ENCODE measurements at places on chromosomes 5 and 9.

- H3K27me3 ChIP-seq, result no peaks in the 10 kb centered on the region
- no peaks in the 10 kb centered on the region for H3K4me1 ChIP-seq
- no peak overlapping the region for H3K4me3 ChIP-seq
- DNase-seq, result no peak
Measured at GRCh38 chr5:19564036-19564435, 424.0 kb downstream of the CDH18 start.

DNA sequence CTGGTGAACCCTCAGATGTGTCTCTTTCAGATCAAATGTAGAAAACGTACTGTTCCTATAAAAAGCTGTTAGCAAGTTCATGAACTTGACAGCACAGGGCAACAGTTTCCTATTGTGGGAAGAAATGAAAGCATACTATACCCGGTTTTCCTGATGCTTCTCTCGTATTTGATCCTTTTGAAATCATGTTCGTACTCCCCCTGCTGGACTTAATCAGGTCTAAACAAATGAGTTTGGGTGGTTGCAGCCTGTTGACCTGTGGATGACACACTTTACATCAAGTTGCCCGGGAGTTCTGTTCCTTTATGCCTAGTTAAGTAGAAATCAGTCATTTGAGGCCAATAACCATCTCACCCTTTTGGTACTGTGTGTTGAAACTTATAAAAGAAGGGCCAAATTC is 1992.3 kb downstream of the MAT2B start:
- H3K27me3 ChIP-seq, result no peaks in the 10 kb centered on the region
- no peaks in the 10 kb centered on the region for H3K36me3 ChIP-seq
- DNase-seq, result peak; percentile 7
- H3K27ac ChIP-seq, result no peak overlapping the region

- H3K4me3 ChIP-seq, result no peak overlapping the region
- H3K36me3 ChIP-seq, result no peaks in the 10 kb centered on the region
- H3K4me1 ChIP-seq, result peaks cover 20% of the 10 kb centered on the region
- DNase-seq, result no peak
- no peak overlapping the region for H3K27ac ChIP-seq
Measured at GRCh38 chr9:104872656-104873488, 55.1 kb downstream of the ABCA1 start.

DNA sequence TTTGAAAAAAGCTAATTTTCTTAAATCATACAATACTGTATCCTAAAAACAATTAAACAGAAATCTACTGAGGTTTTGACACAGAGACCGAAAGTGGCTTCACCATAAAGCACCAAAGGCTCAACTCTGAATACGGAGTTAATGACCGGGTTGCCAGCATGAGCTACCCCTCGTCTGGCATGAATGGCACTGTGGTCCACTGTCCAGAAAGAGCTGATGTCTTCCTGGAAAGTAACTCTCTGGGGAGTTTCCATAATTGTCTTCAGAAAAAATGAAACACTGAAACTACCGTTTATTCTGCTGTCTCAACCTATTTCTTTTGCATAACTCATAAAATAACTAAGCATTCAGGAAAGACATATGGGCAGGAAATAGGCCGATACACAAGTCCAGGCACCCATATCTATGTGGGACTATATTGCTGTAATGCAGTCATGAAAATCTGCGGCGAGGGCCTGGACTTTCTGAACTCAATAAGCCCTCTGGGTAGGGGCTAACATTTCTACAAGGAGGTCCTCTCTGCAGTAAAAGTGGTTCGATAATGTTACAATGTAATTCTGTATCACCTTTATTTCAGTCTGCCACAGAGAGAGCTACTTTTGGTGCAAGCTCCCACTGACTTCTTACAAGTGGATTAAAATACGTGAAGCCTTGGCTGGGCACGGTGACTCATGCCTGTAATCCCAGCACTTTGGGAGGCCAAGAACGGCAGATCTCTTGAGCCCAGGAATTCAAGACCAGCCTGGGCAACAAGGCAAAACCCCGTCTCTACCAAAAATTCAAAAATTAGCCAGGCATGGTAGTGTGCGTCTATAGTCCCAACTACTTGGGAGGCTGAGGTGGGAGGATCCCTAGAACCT is 52.4 kb downstream of the ANKH start:
- H3K27me3 ChIP-seq, result no peaks in the 10 kb centered on the region
- DNase-seq, result no peak
- no peak overlapping the region for H3K27ac ChIP-seq
- no peaks in the 10 kb centered on the region for H3K4me1 ChIP-seq
- H3K4me3 ChIP-seq, result no peak overlapping the region
- H3K36me3 ChIP-seq, result no peaks in the 10 kb centered on the region

- no peaks in the 10 kb centered on the region for H3K27me3 ChIP-seq
- no peak for DNase-seq
- no peaks in the 10 kb centered on the region for H3K4me1 ChIP-seq
- H3K27ac ChIP-seq, result no peak overlapping the region
- no peak overlapping the region for H3K4me3 ChIP-seq
Measured at GRCh38 chr5:124301850-124302249, 444.6 kb downstream of the ZNF608 start.

DNA sequence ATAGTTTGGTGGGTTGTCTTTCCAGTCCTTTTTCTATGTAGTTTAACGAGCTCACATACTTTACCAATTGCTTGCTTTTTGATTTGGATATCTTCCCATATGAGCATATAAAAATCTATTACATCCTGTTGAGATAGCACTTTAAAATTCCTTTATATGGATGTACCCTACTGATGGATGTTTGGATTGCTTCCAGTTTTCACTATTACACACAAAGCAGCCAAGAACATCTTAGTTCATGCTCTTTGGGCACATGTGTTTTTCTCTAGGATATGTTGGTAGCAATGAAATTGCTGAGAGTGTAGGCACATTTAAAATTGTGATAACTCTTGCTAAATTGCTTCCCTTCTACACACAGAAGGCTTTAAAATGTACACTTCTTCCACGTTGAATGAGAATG is 56.1 kb upstream of the NTRK2 start:
- no peak for DNase-seq
- no peak overlapping the region for H3K27ac ChIP-seq
- H3K36me3 ChIP-seq, result no peaks in the 10 kb centered on the region

DNA sequence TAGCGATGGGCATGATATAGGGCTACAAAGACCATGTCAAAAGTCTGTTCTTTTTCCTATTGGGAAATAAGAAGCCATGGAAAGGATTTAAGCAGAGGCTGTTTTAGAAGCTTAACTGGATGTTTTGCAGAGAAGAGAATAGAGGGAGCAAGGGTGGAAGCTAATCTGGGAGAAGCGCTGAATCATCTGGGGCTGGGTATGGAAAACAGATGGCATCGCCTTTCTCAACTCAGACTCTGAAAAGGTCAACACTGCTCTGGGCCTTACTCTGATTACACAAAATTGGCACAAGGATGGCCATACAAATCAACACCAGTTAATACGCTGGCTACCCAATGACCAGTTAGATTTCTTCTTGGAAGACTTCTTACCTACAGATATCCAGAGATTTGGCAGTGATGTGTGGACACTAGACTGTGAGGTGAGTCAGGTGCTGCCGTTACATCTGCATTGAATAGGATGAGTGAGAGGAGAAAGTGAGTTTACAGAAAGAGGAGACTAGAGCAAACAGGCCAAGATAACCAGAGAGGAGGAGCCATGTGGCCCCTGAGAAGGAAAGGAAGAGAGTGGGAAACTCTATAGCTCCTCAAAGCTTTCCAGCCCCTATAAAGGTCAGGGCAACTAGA is 6.2 kb upstream of the TCERG1 start:
- H3K4me1 ChIP-seq, result no peaks in the 10 kb centered on the region
- H3K36me3 ChIP-seq, result no peaks in the 10 kb centered on the region
- no peak overlapping the region for H3K4me3 ChIP-seq
- no peak overlapping the region for H3K27ac ChIP-seq

- peaks cover 32% of the 10 kb centered on the region for H3K27me3 ChIP-seq
- H3K4me1 ChIP-seq, result peaks cover 7% of the 10 kb centered on the region
- DNase-seq, result peak; percentile 78
- H3K27ac ChIP-seq, result no peak overlapping the region
- H3K36me3 ChIP-seq, result no peaks in the 10 kb centered on the region
- peak overlapping the region; percentile 59 for H3K4me3 ChIP-seq
Measured at GRCh38 chr5:135398160-135398854, 724 bp downstream of the MACROH2A1 start.

DNA sequence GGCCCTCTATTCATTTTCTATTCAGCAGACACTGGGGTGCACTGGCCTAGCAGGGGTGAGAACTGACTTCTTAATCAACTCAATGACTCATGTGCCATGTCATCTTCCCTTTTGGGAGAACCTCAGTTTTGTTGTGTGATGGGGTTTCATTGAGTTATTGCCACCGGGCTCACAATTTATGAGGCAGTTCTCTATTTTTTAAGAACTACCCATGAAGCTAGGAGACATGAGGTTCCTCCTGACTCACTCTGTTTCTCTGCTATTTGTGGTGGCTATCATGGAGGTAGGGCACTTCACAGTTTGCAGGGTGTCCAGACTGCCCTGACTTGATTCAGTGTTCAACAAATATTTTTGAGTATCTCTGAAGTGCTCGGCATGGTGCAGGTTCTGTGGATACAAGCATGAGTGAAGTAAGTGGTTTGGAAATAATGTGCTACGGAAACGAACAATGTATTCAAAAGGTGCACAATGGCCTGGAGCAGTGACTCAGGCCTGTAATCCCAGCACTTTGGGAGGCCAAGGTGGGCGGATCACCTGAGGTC is 39.3 kb downstream of the SPARC start:
- H3K4me1 ChIP-seq, result no peaks in the 10 kb centered on the region
- no peak for DNase-seq
- no peaks in the 10 kb centered on the region for H3K36me3 ChIP-seq
- H3K4me3 ChIP-seq, result no peak overlapping the region

DNA sequence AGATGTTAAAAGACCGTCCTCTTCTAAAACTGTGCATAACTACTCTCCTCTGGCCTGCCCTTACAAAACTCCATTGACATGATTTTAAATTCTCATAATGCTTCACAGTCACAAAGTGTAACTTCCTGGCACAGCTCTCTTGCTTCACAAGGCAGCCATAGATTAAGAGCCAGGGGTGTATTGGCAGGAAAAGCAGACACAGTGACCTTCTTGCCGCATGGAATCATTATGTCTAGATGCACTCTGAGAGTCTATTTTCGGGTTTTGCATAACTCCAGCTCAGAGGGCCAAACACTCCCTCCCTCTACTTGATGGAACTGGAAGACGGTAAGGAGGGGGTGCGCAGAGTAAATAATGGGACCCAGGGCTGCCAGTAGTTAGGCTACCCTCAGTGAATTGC is 110.1 kb downstream of the MARCHF3 start:
- H3K36me3 ChIP-seq, result no peaks in the 10 kb centered on the region
- no peak for DNase-seq
- H3K27me3 ChIP-seq, result no peaks in the 10 kb centered on the region

DNA sequence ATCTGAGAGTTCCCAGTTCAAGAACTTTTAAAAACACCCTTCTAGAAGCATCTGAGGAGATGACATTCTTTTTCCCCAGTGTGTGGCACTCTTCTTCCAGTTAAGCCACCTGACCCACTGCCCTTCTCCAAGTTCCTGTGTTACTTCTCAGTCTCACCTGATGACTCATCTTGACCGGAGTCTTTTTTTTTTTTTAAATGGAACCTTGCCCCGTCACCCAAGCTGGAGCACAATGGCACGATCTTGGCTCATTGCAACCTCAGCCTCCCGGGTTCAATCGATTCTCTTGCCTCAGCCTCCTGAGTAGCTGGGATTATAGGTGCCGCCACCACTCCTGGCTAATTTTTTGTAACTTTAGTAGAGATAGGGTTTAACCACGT is 224.1 kb upstream of the DAB2 start:
- no peak overlapping the region for H3K4me3 ChIP-seq
- H3K36me3 ChIP-seq, result no peaks in the 10 kb centered on the region
- no peaks in the 10 kb centered on the region for H3K27me3 ChIP-seq
- H3K27ac ChIP-seq, result no peak overlapping the region

All from H1 (cell line).